ENCODE measurements at places on chromosomes 7 and 10. TPM values are rescaled to one million over a fixed set of nuclear protein-coding genes. Genes with fewer than 3 reads are reported as not detected.
A peak's percentile ranks its signal among the peaks of the same experiment; 100 is the strongest.

NPFFR1 gene
- total RNA-seq: not detected

C7orf57 gene
- 0.09 TPM for total RNA-seq

DNA sequence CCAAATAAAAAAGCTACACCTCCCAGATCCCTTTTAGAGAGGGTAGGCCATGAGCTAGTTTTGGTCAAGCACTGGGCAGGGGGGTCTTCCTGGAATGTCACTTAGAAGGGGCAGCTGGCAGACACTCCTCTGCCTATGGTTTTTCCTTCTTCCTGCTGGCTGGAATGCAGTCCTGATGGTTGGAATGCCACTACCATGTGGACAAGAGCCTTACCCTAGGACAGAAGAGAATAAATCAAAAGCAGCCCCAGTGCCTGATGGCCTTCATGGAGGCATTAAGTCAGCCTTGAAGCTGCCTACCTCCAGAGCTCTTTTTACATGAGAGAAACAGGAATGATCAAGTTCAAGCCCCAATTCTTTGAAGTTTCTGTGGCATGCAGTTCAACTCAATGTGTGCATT is 43.5 kb upstream of the SORBS1 start:
- peak; percentile 21 for DNase-seq

GRCh38 chr7:54543051-54543488 is 895 bp downstream of the VSTM2A start:
- peak; percentile 62 for DNase-seq

DNA sequence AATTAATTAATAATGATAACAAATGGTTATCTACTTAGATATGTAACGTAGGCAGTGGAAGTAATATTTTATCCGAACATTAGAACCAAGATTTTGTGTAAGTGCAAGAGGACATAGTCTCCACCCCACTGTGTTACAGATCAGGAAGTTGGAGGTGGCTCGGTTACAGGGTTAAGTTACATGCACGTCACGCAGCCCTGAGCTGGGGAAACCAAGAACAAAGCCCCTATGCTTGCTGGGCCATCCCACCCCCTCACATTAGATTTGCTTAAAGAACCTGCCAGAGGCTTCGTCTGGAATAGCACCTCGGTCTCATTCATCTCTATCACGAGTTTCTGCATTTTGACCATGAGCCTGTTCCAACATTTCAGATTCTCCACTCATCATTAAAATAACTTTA is 214.1 kb downstream of the ADARB2 start:
- DNase-seq: no peak

DNA sequence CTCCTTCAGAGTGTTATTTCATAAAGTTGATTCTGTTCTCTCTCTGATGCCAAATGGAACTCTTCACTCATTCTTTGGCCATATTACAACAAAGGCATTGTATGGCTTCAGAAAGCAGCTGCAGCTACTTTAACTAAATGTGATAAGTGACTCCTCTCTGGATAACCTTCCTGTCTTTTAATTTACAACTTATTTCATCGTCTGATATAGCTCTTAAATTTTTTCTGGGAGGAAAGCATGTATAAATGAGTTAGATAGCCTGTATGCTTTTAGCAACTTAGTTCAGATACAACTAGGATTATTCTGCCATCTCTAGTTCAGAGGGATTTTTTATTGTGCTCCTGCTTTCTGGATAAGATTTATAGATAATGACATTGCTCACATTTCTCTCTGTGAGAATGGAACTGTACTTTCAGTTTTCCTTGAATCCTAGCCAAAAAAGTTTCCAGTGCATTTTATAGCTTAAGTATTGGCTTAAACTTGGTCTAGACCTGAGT is 57.5 kb downstream of the KLHDC10 start:
- DNase-seq: peak; percentile 92

DNA sequence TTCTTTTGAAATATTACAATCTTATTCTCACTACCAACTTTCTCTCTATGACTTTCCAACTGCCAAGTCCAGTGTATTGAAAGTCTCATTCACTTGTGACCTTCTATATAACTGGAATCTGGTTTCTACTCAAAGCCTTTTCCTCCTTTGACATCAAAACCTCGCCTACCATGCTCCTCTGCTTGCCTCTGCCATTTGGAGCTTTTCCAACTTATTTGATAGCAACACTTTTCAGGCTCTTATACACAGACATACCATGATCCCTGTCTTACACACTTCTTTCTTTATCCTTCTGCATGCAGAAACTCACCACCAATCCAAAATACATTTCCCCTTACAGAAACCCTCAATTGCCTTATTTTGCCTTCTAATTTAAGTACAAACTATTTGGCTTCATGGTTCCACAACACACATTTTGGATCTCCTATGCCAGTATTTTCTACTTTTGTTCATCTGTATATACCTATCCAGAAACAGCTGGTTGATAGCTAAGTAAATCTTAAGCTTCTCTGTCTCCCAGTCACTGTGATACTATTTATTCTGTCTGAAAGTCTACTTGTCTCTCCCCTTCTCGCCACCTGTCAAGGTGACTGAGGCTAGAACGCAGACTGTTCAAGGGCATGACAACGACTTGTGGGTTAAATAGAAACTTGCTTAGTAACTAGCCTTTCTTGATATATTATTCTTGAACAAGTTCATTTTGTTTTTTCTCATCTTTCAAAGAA is 22.4 kb downstream of the GNG11 start:
- no peak for DNase-seq

DNA sequence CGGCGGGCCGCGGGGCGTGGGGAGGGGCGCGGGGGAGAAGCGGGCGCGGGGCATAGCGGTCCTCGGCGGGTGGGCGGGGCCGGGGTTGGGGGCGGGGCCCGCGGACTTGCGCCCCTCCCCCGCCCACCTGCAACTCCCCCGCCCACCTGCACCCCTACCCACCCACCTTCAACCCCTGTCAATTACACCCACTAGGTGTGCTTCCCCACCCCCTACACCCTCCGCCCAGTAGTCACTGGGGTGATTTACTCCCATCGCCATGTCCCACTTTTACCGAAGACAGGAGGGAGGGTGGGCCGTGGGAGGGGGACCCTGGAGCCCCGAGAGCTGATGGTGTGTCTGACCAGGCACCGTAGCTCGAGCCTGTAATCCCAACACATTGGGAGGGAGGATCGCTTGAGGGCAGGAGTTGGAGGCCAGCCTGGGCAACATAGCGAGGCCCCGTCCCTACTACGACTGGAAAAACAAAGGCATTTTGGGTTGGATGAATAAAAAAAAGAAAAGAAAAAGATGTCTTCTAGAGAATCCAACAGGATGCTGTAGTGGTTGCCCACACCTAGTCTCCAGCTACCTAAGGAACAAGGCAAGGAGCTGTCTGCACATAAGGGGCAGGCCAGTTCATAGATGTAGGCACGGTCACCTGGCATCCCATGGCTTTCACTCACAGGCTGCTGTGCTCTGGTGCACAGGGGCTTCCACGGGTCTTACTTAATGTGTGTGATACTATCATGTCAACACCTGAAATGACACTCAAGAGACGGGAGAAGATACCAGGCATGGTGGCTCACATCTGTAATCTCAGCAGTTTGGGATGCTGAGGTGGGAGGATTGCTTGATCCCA is 761 bp downstream of the KCTD7 start:
- DNase-seq: peak; percentile 33

- peak; percentile 40 for DNase-seq
These were observed 7.4 kb upstream of the TSPAN33 start for GRCh38 chr7:129136887-129137642.

GRCh38 chr10:113073549-113074189 is 123.6 kb downstream of the TCF7L2 start:
- DNase-seq: peak; percentile 73

- DNase-seq: no peak
These were observed 4.5 kb downstream of the NEUROG3 start for GRCh38 chr10:69568472-69569395.

All from muscle of leg (tissue), 16 donors.